Nasal cavity respiratory epithelium epithelial cell of viscerocranial mucosa (primary cell): ENCODE measurements at places on chromosomes 11 and 22. TPM values are rescaled to one million over a fixed set of nuclear protein-coding genes. Genes with fewer than 3 reads are reported as not detected.

The BTG4 gene
- total RNA-seq = 0.34 and 0.43 TPM in 2 replicates

The TEF gene
- total RNA-seq = 9.9 and 12.8 TPM in 2 replicates

The EIF4G2 gene
- 536 and 1,134 TPM in 2 replicates for total RNA-seq

The PNPLA2 gene
- 20.5 and 21.2 TPM in 2 replicates for total RNA-seq

The MYBPC3 gene
- total RNA-seq = not detected in 2 replicates
